Activated CD4-positive, alpha-beta T cell treated with anti-CD3 and anti-CD28 coated beads for 24 hours (primary cell): ENCODE measurements at places on chromosomes 5 and 9.

GRCh38 chr9:126165755-126166154 lies 160.9 kb upstream of the MVB12B start:
- DNase-seq: no peak

- no peak for DNase-seq
Measured at GRCh38 chr5:169591636-169592035, 8.1 kb downstream of the SPDL1 start.

- no peak for DNase-seq
Measured at GRCh38 chr5:89560696-89561095, 677.7 kb upstream of the MEF2C start.

DNA sequence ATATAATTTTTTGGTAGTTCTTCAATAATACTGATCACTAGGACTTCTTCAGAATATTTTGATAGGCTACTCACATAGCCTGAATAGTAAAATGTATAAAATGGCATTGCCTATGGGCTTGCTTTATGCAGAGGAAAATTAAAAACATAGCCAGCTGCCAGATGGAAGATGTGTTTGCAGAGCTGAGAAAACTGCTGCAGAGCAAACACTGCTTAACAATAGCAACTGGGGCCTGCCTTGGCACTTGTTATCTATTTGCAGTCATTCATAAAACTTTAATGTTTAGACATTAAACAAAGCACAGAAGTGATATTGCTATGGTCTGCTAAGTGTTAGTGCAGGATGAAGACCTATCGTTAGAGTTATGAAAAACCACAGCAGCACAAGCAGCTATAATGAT lies 151.5 kb upstream of the SMC2 start:
- DNase-seq: no peak

DNA sequence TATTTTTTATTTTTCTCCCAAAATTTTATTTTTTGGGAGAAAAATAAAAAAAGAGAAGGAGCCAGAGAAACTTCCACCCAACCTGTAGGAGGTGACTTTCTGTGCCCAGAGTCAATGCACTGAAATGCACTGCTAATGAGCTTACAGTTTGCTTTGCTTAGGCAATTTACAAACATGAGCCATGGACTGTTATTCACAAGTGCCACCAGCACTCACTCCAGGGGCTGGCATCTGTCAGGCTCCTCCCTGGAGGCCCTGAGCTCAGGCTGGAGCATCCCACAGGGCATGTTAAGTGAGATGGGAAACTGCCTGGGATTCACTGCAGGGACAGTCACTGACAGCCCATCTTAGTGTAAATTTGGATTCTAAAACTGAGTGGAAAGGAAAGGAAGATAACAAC lies 74.9 kb downstream of the FANCC start:
- DNase-seq: no peak

DNA sequence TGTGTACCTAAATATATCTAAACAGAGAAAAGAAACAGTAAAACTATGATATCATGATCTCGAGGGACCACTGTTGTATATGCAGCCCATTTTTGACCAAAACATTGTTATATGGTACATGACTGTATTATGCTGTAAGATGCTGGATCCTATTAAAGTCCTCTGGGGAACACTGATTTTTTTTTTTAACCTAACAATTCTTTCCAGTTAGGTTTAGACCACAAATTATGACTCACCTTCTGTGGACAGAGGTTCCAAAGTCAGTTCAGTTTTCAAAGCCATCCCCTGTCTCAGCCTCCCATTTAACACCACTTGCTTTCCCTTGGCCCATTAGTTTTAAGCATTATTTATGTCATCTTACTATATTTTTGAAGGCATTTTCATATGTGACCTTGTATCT lies 27.1 kb downstream of the TRMO start:
- no peak for DNase-seq
